ENCODE measurements at places on chromosomes 3 and 15.
A peak's percentile ranks its signal among the peaks of the same experiment; 100 is the strongest.

GRCh38 chr3:136276049-136276755 lies 26.1 kb downstream of the PCCB start:
- no peak for DNase-seq

GRCh38 chr3:128794067-128794768 lies 68.2 kb downstream of the RAB7A start:
- DNase-seq = no peak

GRCh38 chr3:156251424-156251823 lies 131.0 kb downstream of the KCNAB1 start:
- DNase-seq = no peak

GRCh38 chr15:100112061-100112420 lies 229.7 kb downstream of the ADAMTS17 start:
- no peak for DNase-seq

- DNase-seq = no peak
Measured at GRCh38 chr3:132593241-132593946, 3.7 kb upstream of the ACKR4 start.

- no peak for DNase-seq
Measured at GRCh38 chr15:73200339-73200738, 148.1 kb downstream of the NEO1 start.

- no peak for DNase-seq
Measured at GRCh38 chr3:25448750-25449692, 21.0 kb downstream of the RARB start.

GRCh38 chr3:43915546-43915945 lies 224.8 kb downstream of the ABHD5 start:
- DNase-seq = no peak

DNA sequence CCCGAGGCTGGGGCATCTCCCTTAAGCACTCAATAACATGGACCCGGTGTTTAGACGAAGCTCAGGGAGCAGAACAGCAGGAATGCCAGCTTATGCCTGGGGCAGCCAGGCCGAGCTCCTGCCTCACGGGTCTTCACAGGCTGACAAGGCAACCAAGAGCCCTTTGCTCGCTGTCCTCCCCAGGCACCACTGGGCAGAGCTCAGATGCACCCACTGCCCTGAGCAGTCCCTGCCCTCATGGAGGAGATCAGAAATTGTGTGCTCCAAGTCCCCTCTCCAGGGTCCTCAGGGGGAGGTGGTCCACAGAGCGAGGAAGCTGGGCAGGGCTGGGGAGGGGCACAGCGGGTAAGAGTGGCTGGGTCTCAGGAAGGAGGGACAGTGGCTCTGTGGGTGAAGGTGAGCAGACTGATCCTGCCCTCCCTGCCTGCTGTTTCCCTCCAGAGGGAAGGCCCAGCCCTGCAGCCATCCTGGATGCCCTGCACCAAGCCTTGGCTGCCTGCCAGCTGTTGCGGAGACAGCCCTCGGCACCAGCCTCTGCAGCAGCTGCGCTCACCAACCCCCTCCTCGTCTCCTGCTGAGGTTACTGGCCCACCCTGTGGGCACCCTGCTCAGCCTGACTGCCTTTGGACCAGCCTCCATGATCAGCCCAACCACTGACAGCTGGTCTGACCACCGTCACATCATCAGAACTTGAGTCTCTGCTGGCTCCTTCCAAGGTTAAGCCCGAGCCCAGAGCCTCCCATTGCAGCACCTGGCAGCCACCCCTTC lies 21.1 kb upstream of the GP9 start:
- no peak for DNase-seq

DNA sequence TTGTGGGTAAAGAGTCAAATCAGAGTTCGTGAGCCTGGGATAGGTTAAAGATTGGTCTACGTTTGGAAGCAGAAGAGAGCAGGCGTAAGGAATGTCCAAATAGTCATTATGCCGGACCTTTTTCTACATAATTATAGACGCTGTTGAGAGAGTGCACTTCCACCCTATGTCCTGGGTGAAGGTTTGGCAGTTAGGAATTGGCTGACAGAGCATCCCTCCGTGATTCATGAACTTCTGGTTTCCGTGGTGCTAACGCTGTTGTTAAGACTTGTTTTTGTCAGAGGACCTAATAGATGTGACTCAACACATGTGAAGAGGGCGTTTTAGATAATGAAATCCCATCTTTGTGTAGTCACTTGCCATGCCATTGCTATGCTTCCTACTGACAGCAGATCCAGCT lies 1.1 kb downstream of the EAF1 start:
- DNase-seq = no peak

- DNase-seq = peak; percentile 39
Measured at GRCh38 chr3:152298393-152299248, 29.9 kb downstream of the MBNL1 start.

GRCh38 chr3:23112491-23112890 lies 90.6 kb upstream of the UBE2E2 start:
- DNase-seq = no peak

- DNase-seq = no peak
Measured at GRCh38 chr3:156902916-156903315, 76.8 kb downstream of the LEKR1 start.

DNA sequence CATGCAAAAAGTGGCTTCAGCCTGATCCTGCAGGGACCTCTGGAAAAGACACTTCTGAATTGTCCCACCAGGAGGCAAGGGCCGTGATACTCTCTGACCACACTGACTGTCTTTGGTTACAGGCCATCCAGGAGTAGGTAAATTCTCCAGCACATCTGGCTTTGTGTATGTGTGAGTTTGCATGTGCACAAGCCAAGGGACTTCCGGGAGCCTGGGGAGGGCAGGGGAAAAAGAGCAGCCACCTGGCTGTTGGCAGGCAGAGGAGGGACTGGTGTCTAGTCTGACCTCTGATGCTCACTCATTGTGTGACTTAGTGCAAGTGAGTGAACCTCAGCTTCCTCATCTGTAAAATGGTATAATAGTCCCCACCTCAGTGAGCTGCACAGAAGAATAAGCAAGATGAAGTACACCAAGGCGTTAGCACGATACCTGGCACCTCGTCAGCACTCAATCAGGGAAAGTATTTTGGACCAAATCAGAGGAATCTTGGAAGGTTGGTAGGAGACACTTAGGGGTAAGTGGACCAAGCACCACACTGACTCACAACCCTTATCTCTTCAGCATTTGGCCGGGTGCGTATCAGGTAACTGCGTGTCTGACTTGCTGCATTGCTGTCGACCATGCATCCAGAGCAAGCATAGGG lies 19.1 kb downstream of the KLHL6 start:
- no peak for DNase-seq
